Activated CD4-positive, alpha-beta T cell treated with anti-CD3 and anti-CD28 coated beads for 1 hour (primary cell): ENCODE measurements at places on chromosomes 1 and 21.

DNA sequence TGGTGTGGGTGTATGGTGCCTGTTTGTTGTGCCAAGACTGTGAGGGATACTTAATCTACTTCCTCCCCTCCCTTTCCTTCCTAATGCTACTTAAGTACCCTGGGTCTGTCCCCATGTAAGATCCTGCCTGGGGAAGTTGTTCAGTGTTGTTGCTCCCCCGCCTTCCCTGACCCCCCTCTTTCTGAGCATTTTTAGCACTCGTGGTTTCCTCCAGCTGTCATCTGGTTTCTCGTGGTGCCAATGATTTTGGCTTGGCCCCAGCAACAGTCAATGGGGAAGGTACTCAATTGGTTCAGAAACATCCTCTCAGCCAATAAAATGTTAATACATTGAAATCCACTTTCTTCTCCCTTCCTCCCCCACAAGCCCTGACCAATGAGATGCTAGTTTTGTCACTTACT lies 8.0 kb upstream of the B4GALT3 start:
- peak; percentile 56 for DNase-seq

DNA sequence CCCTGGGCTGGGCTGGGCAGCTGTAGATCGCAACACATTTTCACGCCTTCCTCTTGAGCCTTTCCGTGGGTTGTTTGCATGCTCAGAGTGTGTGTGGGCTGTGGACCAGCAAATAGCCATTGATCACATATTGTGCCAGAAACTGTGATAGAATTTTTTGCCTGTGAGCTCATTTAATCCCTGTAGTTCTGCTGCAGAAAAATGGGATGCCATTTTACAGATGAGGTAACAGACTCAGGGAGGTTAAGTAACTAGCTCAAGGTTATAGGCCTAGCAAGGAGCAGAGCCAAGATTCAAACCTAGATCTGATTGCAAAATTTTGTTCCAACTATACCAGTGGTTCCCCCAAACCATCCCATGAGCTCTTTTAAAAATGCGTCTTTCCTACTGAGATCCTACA lies 10.5 kb downstream of the SPATA46 start:
- no peak for DNase-seq

GRCh38 chr1:203888807-203889251 lies 27.4 kb downstream of the SNRPE start:
- no peak for DNase-seq

- DNase-seq, result no peak
These were observed 752.1 kb downstream of the NCAM2 start for GRCh38 chr21:21750124-21750825.

DNA sequence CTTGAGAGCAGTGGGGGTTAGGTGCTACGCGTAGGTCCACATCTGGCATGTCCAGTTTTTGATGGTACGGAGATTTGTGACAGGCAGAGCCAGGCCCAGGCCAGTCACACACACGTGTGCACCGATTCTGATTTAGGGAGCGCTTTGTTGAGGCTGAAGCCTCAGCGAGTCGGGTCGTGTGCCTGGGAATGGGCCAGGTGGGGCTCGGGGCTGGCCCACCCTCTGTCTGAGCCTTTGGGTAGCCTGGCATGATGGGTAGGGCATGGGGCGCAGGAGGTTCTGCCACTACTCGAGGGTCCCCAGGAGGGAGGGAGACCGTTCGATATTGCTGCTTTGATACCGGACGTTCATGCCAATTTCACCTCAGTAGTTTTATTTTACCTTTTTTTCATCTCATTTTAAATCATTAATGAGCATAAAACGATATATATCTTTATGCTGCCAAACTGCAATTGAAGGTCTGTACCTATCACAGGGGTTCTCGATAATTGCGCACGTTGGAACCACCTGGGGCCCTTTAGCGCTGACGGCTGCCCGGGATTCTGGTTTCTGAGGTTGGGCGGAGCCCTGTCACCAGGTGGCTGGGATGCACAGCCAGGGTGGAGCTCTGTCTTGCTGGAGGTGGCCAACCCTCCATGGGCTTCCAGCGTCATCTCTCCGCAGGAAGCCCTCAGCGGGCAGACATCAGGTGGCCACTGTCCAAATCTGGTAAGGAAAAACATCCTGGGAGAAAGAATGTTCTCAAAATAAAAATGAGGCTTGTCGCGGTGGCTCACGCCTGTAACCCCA lies 71.9 kb downstream of the SCCPDH start:
- no peak for DNase-seq

DNA sequence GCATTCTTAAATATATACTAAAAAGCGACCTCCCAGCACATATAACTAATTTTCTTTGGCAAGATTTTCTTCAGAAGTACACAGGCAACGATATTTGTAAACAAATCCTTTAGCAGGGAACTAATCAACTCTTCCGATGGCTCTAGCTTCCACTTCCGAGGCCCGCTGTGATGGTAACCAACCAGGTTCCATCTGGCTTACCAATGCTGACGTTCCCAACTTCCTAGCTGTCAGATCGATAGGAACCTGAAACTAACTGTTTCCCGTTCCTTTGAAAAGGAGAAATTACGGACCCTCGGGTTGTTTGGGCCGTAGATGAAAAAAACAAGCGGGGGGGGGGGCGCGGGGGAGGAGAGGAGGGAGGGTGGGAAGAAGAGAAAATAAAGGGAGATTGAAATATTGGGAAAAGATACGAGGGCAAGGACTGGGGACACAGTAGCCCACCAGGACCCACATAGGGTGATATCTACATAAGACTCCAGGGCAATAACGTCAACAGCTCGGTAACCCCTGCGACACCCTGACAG lies 513 bp downstream of the GTF2B start:
- DNase-seq, result no peak

DNA sequence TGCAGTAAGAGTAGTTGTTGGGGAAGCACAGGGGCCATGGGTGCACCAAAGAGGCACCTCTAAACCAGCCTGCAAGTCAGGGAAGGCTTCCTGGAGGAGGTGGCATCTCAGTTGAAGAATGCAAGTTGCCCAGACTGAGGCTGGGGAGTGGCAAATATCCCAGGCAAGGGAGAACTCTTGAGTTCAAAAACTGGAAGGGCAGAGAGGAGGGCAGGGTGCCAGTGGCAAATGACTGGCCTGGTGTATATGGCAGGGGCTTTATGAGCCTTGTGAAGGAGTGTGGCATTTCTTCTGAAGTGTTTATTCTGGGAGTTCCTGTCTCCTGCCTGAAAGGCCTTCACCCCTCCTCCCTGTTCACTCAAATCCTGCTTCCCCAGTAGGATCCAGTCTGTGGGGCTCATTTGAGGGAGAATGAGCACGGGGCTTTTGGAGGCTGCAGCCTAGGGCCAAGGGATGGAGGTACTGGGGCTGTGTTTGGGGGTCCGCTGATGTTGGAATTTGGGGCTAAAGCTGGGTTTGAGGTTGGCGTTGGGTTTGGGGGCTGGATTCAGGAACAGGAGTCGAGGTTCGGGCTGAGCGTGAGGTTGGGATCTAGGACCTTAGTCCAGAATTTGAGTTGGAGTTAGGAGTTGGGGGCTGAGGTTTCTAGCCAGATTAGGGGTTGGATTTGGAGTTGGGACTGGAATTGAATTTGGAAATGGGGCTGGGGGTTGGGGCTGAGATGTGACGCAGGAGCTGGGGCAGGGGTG lies at the start of gene TMEM125:
TMEM125 (plus strand) TSS at position 357 of the 749 bp plus-strand sequence. CDS start 2,740 bp downstream, outside the sequence.
- DNase-seq, result no peak
